GM12864 (cell line): ENCODE measurements at places on chromosomes 4 and X.

GRCh38 chr4:1202526-1203011 lies 30.2 kb upstream of the SPON2 start:
- no peak for DNase-seq

- DNase-seq: no peak
Observed at GRCh38 chr4:107931775-107932321, 499 bp downstream of the CYP2U1 start.

DNA sequence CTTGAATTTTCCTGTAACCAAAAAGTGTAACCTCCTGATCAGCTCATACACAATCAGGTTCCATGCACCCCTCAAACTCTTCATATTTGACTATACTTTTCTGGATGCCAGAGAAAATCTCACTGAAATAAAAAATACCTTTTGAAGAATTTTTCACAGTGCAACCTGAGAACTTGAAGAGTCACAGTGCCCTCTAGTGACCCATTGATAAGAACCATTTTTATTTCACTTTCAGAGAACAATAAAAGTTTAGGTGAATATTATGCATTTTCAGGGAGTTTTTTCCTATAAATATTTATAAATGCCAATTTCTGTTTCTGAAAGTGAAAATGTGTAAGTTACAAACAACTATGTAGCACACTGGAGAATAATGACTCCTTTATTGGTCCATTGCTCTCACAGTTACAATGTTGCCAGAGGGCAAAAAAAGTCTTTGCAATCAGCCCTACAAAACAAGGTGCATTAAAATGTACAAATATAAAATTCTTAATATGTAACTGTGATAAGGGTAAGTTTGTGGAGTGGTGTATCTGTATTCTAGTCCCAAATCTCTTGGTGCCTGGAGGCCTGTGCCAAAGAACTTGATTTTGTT lies 153.6 kb upstream of the INTU start:
- DNase-seq: no peak

DNA sequence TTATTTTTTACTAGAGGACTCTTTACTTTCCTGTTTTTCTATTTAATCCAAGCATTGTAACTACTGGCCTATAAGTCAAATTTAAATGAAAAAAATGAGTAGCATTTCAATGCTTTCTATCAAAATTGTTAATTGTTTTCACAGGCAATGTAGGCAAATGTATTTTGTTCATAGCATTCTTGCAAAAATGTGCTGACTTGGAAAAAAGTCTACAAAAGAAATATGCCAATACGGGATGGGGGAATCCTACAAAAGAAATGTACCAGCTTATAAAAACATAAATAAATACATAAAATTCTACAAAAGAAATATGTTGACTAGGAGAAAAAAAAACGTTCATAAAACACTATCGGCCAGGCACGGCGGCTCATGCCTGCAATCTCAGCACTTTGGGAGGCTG lies 14.9 kb upstream of the S100G start:
- no peak for DNase-seq

- DNase-seq: peak; percentile 49
Observed at GRCh38 chr4:4334798-4335520, 44.9 kb downstream of the ZBTB49 start.

- no peak for DNase-seq
Observed at GRCh38 chrX:3806630-3807029, 93.2 kb upstream of the PRKX start.

DNA sequence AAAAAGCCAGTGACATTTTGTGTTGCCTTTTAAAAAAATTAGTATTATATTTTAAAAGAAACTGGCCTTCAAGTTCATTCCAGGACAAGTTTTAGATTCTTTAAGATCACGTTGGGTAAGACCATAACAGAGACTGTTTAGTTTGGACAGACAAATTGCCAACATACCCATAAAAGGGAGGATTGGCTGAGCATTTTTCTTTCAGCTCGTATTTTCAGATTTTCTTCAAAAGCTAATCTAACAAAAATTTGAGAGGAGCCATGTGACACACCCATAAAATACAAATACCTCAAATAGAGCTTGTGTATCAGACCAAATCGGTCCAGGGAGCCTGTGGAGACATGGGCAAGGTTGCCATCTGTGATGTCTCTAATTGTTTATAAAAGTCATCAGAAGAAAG lies 74.6 kb upstream of the C1QTNF7 start:
- DNase-seq: no peak

GRCh38 chrX:14030174-14030530 lies 460 bp upstream of the GEMIN8 start:
- no peak for DNase-seq

DNA sequence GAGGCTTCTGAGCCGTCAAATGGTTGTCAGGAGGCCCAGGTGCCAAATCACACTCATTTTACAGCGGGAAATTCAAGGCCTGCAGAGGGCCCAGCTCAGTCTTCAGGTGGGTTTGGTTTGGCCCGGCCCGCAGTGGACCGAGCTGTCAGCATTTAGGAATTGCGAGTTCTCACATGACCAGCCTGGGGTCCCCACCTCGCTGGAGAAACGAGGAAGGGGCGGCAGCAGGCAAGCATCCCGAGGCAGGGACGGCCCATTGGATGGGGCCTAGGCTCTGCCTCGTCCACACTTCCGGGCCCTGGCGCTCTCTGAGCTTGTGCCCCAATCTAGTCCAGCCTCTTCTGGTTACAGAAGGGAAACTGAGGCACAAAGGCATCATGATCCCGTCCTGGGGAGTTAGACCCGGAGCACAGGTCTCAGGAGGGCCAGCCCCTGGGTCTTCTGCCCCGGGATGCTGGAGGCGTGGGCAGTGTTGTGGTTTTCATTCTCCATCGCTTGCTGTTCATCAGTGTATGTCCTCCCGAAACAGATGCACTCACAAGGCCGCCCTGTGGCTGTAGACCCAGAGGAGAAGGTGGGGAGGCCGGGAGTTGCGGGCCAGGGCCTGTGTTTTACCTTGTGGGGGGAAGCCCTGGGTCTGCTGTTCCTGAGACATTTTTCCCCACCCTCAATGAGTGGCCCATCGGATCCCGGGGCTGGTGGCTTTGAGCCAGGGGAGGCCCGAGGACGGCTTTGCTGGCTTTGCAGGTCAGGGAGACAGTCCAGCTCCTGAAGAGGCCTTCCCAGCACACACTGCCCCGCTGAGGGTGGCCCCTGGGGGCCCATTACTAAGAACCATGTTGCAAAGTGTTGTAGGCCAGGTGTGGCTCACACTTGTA lies 8.9 kb downstream of the PSAPL1 start:
- DNase-seq: no peak

- no peak for DNase-seq
Observed at GRCh38 chr4:83618991-83619645, 83.2 kb downstream of the GPAT3 start.

- no peak for DNase-seq
Observed at GRCh38 chr4:41611881-41612871, 74.2 kb downstream of the LIMCH1 start.

GRCh38 chrX:129472116-129472515 lies 51.2 kb downstream of the SMARCA1 start:
- DNase-seq: no peak

DNA sequence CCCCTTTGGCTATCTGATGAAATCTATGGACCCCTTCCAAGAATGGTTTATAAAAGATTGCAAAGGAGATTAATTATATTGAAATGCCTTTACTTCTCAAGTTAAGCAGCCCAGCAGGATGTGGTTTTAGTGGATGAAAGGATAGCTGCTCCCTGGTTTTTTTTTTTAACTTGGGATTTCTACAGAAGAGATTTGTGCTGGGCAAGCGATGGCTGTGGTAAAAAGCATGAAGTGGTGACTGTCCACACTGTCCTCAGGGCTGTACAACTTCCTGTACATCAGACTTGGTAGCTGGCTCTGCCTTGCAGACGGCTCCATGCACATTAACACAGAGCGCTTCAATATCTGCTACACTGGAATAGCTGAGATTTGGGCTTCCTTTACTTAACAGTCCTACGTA lies 321.7 kb downstream of the DHX15 start:
- DNase-seq: no peak

DNA sequence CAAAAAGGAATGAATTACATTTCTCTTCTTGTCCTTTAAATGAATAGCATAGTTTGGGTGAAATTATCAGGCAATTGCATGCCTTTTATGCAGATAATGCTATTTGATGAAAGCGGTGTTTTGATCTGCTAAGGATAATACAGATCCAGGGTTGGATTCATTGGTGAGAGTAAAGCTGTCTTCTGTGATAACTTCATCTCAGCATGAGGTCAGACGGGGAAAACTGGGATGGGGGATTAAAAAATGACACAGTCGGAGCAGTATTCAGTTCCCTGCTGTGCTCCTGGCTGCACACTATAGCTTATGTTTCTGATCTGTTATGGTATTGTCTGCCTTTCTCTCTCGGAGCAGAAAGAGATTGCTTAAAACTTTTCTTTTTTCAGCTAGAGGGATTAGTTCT lies 105.9 kb upstream of the TENM3 start:
- DNase-seq: no peak

DNA sequence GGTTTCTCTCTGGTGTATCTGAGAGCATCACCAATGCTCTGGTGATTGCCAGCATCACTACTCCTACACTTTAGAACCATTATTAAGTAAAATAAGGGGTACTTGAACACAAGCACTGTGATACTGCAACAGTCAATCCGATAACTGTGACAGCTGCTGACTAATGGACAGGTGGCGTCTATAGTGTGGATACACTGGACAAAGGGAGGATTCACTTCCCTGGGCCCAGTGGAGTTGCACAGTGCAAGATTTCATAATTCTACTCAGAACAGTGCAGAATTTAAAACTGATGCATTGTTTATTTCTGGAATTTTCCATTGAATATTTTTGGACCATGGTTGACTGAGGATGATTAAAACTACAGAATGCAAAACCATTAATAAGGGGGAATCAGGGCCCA lies 97.8 kb downstream of the SHROOM3 start:
- DNase-seq: no peak

DNA sequence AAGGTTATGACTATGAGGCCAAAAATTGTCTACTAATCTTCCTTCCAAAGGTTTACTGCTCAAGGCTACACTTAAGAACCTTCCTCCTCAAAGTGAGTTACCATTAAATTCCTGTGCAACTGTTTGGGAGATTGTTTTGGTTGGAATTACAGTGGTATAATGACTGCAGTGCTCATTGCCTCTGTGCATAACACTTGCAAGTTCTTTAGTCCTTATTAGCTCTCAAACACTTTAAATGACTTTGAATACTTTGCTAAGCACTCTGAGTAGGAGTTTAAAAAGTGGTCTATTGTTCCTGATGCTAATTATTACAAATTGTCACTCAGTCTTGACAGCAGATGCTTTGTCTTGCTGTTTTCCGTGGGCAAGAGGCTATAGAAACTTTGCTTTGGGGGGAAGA lies 422.8 kb upstream of the PABPC4L start:
- DNase-seq: no peak

DNA sequence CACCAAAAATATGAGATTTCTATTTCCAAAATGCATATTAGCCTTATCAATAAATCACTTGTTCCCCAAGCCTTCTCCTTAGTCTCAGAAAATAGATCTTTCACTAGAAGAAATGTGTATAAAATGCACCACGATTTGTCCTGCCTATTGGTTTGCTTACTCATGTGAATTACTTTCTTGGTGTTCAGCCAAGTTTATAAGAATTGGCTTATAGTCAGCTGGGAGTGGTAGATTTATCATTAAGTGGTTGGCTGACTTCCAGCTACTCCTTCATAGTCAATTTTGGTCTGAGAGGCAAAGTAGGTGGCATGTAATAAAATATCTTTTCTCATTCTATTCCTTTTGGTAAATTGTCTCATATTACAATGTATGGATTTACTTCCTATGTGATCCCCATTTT lies 1.3 kb downstream of the SULT1E1 start:
- no peak for DNase-seq

- DNase-seq: no peak
Observed at GRCh38 chrX:40120838-40121580, 23.3 kb upstream of the BCOR start.
